ENCODE measurements at places on chromosomes 11 and 22.

- no peak for DNase-seq
Observed at GRCh38 chr11:107157809-107158187, 139.5 kb upstream of the GUCY1A2 start.

GRCh38 chr11:7639643-7640025, 33.7 kb downstream of the CYB5R2 start:
- peak; percentile 36 for DNase-seq

DNA sequence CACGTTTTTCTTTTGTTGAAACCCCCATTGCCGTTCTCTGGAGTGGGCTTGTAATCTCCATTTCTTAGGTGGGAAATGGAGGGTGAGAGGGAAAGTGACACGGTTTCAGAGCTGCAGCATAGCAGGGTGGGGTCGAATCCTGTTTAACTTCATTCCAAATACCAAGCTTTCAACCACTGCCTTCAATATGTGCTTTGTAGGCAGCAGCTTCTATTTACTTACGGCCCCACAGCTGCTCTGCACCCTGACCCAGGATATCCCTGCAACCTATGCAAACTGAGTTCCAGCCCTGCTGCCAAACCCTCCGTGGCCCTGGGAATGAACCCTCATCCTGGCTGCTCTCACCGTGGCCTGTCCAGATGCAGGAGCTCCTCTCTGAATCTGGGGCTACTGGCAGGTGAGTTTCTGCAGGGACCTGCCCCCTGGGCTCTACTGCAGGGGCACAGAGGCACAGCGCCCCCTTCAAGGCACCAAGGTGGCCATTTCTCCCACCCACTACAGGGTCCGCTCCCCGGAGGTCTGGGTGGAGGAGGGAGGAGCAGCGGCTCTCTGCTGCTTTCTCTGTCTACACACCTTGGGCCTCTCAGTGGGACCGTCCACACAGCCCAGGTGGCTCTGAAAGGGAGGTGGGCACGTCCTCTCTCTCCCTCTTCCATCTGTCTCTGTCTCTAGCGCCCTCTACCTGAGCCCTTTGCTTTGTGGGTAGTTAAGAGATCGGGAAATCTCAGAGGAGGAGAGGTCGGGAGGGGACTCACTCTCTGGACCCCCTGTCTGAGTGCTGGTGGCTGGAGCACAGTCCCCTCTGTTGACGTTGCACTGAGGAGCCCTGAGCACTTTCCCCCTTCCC, 279.1 kb downstream of the BRD1 start:
- peak; percentile 52 for DNase-seq

DNA sequence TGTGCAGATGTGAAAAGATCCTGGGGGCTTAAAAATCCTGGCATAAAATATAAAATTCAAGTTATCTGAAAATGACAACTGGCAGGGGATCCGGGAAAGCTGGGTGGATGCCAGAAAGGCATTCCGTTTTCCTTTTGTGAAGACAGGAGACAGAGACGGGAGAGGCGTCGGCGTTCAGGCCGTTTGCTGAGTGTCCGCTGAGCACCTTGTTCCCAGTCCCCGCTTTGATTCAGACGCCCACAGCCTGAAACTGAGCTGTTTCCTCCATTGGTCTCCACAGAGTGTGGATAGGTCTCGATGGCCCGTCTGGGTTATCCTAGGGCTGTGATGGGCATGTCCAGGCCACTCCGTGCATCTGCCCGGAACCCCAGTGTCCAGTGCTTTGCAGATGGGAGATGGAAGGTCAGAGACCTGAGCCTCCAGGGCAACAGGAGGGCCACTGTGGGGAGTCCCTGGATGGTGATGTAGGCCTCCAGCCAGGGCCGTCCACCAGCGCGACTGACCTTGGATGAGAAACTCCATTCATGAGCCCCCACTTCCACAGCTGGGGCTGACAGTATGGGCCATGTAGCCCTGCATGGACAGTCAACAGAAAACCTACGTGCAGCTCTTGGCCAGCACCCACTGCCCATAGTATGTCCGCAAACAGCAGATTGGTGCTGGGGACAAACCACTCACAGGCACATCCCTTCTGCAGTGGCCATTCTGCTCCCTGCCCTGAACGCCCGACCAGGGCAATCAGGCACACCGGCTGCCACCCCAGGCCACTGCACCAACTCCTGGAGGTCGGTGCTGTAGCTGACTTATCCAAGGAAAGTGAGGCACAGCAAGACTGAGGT, 11.6 kb downstream of the MRGPRF start:
- DNase-seq = no peak

DNA sequence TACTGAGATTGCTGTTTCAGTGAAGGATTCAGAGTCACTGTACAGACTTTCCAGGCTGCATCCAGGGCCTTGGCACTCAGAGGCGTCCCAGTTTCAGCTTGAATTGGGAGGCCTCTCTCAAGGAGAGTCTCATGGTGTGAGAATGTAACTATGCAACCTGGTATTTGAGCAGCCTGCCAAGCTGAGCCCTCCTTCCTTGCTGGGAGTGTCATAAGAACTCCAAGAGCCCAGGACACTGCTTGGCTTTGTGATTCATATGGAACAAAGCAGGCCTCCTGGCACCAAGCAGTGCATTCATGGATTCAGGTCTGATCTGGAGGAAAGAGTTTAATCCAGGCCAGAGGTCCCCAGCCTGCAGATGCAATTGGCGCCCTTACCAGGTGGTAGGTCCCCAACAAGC, 171.7 kb downstream of the DBX1 start:
- peak; percentile 49 for DNase-seq

DNA sequence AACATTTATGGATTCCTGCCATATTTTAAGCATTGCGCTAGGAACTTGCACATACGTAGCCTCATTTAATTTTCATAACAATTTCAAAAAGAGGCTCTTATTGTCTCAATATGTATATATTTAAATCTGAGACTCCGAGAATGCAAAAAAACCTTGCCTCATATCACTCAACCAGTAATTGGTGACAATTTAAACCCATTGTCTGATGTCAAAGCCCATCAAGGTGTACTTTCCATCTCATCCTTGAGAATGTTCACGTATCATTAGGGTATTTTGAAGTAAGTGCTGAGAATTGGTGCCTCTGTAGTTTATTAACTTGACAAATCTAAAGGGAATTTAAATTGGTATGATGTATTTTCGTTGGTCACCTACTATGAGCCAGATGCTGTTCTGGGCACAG, 136.5 kb downstream of the FAM76B start:
- no peak for DNase-seq

DNA sequence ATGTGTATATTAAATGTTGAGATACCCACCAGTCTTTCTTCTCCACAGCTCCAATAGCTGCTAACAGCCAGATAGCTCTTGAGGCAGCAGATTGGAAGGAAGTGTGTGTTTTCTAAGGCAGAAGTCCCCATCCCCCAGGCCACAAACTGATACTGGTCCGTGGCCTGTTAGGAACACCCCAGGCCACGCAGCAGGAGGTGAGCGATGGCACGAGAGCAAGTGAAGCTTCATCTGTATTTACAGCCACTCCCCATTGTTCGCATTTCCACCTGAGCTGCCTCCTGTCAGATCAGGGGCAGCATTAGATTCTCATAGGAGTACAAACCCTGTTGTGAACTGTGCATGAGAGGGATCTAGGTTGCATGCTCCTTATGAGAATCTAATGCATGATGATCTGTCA, 12.7 kb downstream of the CCDC73 start:
- no peak for DNase-seq

DNA sequence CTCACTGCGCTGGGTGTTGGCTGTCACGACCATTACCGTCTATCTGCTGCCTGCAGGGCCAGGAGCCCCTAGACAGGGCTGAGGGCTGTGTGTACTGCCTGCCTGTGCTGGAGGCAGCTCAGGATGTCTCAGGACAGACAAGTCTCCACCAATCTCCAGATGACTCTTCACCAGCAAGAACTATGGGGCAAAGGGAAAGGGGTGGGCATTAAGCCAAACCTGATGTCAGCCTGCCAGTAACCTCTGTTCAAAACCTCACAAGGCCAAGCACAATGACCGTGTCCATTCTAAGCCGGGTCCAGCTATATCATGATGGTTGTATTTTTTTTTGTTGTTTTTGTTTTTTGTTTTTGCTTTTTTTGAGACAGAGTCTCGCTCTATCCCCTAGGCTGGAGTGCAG, 31.6 kb downstream of the MAFF start:
- no peak for DNase-seq

GRCh38 chr11:110434952-110435779, 5.4 kb downstream of the FDX1 start:
- peak; percentile 29 for DNase-seq

- peak; percentile 14 for DNase-seq
Observed at GRCh38 chr11:103624708-103625623, 411.5 kb upstream of the DDI1 start.

DNA sequence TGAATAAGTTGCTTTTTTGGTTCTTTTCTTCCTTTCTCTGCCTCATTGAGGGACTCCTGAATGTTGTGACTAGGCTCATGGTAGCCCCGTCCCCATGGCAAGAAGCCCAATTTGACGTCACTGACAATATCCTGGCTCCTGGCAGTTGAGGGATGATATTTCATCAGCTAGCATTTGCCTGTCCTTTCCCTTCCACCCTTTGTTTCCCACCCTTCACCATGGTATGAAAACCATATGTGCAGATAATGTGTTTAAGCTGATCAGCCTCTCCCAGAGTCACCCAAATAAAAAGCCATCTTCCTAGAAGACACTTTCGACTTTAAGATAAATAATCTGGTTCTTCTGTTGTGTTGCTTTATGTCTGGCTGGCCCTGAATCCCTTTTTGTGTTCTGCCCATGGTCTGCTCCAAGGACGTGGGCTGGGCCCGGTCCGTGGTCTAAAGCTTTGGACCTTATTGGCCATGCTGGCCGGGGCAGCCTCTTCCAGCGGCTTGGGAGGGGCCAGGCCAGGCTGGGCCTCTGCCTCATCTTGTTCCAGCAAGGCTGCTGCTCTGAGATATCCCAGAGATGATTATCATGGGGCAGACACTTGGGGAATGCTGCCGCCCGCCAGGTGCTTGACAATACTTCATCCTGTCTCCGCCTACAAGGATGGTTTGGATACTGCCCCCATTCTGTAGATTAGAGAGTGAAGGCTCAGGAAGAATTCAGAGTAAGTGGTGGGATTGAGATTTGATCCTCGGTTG, 5.1 kb downstream of the TSPAN18 start:
- DNase-seq = no peak

DNA sequence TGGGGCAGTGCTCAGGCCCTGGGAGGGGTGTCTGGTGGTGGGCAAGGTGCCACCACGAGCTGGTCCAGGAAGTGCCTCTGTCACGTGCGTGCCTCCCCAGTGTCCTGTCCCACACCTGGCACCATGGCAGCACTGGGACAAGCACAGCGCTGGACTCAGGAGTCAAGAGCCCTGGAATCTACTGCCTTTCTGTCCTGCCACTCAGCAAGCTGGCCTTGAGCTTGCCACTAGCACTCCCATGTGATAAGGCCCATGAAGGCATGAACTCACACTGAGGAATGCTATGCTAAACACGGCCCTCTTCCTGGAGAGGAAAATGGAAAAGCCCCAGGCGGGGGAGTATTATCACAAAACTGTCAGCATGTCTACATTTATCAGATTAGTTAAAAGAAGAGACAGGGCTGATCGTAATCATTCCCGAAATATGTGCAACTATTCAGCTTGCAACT, 50.7 kb upstream of the SLC35C1 start:
- no peak for DNase-seq

DNA sequence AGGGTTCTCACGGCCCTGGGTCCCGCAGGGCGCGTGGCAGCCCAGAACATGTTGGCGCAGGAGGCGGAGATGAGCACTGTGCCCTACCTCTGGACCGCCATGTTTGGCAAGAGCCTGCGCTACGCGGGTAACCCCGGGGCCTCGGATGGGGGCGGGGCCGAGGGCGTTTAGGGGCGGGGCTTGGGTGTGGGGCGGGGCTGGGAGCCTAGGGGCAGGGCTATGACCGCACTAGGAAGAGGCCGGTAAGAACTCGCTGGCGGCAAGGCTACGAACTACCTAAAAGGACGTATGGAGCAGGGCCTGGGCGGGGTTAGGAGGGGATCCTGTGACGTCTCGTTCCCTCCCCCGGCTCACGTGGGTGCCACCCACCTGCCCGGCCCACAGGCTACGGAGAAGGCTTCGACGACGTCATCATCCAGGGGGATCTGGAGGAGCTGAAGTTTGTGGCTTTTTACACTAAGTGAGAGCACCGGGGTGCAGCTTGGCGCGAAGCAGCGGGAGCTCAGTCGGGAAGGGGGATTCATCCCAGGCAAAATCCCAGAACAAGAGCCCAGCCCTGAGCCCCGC, 2.8 kb upstream of the LZTR1 start:
- DNase-seq = peak; percentile 94

- DNase-seq = peak; percentile 64
Observed at GRCh38 chr11:62295504-62295903, 3.4 kb downstream of the SCGB1D4 start.

- no peak for DNase-seq
Observed at GRCh38 chr11:110491577-110492320, 62.0 kb downstream of the FDX1 start.

GRCh38 chr11:87114093-87114492, 76.4 kb downstream of the TMEM135 start:
- DNase-seq = no peak

DNA sequence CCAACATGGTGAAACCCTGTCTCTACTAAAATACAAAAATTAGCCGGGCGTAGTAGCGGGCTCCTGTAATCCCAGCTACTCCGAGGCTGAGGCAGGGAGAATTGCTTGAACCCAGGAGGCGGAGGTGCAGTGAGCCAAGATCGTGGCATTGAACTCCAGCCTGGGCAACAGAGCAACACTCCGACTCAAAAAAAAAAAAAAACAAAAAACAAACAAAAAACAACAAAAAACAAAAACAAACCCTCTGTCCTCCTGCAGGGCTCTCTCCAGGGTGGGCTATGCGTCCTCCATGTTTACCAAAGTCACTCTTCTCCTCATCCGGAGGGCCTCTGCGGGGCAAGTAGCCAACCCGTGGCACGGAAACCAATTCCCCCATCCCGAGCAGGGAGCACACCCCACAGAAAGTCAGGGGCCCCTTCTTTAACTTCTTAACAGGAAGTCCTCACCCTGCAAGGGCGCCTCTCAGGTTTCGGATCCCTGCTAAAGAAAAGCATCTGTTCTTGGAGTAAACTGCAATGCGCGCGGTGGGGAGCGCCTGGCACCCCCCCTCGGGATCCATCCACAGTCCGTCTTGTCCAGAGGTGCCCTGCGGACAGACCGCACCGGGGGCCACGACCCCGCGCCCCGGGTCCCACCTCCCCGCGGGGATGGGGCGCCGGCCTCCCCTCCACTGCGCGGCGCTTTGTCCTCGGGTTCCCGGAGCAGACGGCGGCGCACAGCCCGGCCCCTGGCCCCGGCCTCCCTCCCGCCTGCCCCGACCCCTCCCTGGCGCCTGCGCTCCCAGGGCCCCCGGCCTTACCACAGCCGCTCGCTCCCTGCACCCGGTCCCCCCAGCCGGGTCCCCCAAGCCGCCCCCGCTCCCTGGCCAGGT, 712 bp downstream of the CERK start:
- peak; percentile 84 for DNase-seq

- DNase-seq = no peak
Observed at GRCh38 chr11:20070459-20070858, 89.8 kb downstream of the DBX1 start.

- DNase-seq = no peak
Observed at GRCh38 chr22:38125038-38125610, 14.6 kb upstream of the BAIAP2L2 start.

- DNase-seq = no peak
Observed at GRCh38 chr11:12757416-12757815, 83.2 kb downstream of the TEAD1 start.

Data from iPS-NIHi11 (cell line).